ENCODE measurements at places on chromosomes 3 and 15. TPM values are rescaled to one million over a fixed set of nuclear protein-coding genes. Genes with fewer than 3 reads are reported as not detected.

The MINAR1 gene
- 0.67 TPM for total RNA-seq

The RAB5A gene
- 77.7 TPM for total RNA-seq

The GPR149 gene
- not detected for total RNA-seq

The EDEM1 gene
- 14.1 TPM for total RNA-seq

The ZNF501 gene
- total RNA-seq, result 5.3 TPM
